Activated gamma-delta T cell (primary cell): ENCODE measurements at places on chromosomes 2 and 18.

DNA sequence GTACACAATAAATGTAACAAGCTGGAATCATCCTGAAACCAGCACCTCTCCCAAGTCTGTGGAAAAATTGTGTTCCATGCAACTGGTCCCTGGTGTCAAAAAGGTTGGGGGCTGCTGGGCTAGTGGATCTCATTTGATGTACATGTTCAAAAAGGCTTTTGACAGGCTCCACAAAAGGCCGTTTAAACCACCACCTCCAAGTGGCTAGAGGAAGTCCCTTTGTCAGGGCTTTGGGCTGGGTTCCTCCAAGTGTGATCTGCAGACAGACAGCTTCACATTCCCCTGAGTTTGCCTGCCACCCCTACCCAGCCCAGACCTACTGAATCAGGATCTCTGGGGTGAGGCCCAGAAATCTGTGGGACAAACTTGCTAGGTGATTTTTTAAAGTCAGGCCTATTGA is 84.7 kb downstream of the TGFA start:
- no peak for DNase-seq

DNA sequence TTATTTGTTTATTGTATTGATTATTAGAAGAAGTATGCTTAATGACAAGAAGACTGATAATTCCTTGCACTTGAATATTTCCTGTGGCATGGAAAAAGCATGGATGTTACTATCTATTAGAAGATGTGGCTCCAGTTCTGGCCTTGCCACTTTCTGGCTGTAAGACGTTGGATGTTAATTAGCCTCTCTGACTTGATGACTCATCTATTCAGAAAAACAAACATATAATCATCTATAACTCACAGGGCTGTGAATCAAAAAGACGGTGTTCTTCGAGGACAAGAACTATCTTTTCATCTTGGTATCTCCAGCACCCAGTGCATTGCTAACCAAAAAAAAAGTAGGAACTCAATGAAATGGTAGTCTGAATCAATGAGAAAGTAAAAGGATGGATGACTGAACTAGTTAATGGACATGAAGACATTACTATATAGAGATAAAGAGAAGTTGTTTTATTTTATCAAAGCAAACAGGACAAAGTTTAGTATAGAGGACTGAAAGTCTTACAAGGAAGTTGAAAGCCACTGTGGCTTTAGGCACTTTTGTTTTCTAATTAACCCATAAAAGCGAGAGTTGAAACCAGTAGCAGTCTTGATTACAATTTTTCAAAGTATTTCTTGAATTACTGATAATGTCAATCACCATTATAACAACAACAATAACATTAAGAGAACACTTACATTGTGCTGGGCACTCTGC is 145.3 kb downstream of the RND3 start:
- DNase-seq, result no peak

- DNase-seq, result no peak
Observed at GRCh38 chr2:223978451-223978850, 21.2 kb downstream of the MRPL44 start.

- no peak for DNase-seq
Observed at GRCh38 chr2:107108556-107108955, 222.6 kb upstream of the ST6GAL2 start.

DNA sequence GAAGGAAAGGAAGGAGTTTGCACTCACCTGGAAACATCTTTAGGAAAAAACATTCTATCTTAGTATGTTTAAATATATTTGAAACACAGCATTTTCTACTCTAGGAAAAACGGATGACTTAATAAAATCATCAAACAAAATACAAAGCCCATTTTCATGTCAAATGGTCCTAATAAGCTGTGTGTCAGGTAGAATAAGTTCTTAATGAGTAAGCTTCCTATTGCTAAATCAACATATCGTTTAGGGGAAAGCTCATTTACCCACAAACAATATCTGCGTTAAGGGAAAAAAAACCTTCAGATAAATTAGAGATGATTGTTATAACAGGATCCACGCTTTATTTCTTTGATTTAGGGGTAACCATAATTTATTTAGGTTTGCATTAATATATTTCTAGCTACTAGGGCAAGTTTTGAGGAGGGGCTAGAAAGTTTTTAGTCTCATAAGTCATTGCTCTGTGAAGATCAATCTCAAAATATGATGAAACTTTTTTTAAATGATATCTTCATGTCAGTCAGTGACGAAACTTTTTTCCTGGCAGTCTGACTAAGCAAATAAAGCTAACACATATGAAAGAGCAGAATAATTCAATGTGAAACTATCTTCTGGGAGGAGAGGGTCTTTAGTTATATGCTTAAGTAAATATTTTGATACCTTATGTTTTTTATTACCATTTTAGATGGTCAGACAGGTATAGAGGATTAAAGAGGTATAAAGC is 147.1 kb downstream of the WDSUB1 start:
- no peak for DNase-seq

GRCh38 chr2:199019898-199020507 is 437.7 kb downstream of the SATB2 start:
- DNase-seq, result no peak

DNA sequence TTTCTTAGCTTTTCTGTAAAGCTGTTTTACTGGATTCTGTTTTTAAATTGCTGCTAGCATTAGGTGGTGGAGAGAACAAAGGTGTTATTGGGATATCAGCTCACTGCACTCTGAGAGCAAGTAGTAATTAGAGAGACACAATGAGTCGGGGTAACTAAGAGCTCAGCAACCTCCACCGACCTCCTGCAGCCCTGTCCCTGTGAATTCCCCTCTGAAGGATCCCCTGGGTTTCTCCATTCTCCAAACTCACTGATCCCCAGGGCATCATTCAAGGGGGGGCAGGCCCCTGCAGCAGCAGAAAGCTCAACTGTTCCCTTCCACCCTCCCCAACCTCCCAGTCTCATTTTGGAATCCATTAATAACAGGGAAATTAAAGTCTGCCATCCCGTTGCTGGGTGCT is 73.0 kb downstream of the MTCL1 start:
- no peak for DNase-seq

DNA sequence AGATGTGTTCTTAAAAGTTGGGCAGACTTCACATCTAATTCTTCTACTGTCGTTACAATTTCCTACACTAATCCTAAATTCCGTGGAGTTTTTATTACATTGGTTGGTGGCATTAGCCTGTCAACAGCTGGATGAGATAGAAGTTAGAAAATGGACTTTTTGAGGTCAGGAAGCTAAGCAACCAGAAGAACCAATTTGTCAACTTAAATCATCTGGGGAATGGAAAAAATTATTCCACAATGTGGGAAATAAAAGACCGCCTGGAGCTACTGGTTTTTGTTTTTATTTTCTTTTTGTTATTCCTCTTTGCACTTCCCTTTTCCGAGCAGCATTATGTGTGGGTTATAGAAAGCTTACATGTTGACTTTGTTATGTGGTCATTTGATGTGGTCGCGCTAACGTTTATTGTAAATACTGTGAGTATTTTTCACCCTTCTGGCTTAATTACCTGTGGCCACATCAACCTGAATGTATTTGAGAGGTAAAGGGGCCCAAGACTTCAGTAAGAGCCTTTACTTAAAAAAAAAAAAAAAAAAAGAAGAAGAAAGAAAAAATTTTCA is 75.3 kb downstream of the PTPRM start:
- no peak for DNase-seq

DNA sequence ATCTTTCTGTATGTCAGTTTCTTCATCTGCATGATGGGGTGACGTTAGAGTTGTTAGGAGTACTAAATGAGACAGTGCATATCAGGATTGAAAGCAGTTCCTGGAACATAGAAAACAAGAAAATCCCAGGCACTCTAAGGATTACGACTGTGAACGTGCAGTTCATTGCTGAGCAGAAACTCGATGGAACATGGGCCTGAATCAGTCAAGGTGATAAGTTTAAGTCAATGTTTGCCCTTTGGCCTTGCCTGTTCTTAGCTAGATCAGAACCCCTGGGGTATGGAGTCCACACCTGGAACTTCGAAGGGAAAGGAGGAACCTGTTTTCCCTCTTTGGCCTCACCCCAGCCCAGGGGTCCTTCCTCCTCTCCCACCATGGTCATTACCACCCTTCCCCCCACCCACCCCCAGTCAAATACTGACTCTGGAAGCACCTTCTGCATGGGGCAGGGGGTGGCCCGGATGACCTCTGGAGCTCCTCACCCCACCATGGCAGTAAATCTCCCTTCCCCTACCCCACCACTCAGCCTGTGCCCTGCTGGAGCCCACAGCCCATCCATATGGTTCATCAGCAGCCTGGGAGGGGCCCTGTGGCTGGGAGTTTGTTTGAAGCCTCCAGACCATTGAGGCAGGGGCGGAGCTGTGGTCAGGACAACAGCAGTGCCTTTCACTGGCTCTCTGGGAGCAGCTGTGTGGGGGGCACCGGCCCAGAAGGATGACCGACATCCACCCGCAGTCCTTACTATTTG is 164.1 kb downstream of the SMAD7 start:
- no peak for DNase-seq

- no peak for DNase-seq
Observed at GRCh38 chr2:218323526-218324472, 31.5 kb upstream of the TMBIM1 start.

- no peak for DNase-seq
Observed at GRCh38 chr2:202322435-202322834, 53.7 kb upstream of the BMPR2 start.

GRCh38 chr18:3140986-3141639 is 78.7 kb downstream of the MYOM1 start:
- DNase-seq, result no peak

DNA sequence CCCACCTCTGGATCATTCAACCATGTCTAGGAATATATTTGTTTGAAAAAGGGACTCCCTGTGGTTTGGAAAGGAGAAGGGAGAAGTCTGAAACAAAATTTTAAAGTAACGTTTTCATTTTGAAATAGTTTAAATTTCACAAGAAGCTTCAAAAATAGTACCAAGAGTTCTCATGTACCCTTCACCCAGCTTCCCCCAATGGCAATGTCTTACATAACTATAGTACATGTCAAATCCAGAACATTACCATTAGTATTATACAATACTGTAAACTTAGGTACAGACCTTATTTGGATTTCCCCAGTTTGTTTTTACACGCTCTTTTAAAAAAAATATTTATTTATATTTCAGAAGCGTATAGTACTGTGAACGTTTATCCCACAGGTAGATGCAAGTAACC is 4.0 kb upstream of the LYG2 start:
- no peak for DNase-seq

- DNase-seq, result no peak
Observed at GRCh38 chr2:1481406-1482252, 68.4 kb downstream of the TPO start.

GRCh38 chr2:58664523-58665151 is 423.5 kb upstream of the FANCL start:
- no peak for DNase-seq

- DNase-seq, result no peak
Observed at GRCh38 chr18:26003817-26004216, 86.6 kb downstream of the SS18 start.

DNA sequence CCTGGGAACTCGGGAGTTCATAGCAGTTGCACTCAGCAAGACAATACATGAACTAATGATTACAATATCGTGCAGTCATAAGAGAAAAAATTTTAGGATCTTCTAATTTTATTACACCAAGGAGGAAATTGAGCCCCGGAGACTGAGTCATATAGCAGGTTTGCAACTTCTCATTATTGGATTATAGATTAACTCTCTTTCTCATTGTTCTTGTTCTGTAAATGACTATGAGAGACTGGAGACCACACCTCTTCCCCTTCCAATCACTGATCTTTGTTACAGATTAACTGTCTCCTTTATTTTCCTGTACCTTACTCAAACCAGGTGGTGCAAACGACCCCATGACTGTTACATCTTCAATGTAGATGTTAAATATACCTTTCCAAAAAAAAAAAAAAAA is 435.8 kb upstream of the DDX18 start:
- DNase-seq, result no peak

DNA sequence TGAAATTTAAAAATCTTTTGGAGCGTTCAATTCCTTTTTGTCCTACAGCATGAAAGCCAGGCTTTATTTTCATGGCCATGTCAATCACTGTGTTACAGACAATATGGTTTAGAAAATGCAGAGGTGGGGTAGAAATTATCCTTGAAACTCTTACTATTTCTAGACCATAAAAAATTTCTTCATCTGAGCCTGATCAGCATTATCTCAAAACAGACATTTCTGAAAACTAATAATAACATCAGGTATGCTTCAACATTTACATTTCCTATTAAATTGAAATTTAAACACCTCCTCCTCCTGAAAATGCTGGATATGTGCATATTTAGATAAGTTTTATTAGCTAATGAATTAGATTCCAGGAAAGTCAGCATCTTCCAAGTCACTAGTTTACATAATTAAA is 570.6 kb downstream of the RIT2 start:
- DNase-seq, result no peak

- DNase-seq, result no peak
Observed at GRCh38 chr2:120771111-120771780, 35.6 kb downstream of the GLI2 start.

- DNase-seq, result no peak
Observed at GRCh38 chr18:3156325-3156640, 63.5 kb downstream of the MYOM1 start.

DNA sequence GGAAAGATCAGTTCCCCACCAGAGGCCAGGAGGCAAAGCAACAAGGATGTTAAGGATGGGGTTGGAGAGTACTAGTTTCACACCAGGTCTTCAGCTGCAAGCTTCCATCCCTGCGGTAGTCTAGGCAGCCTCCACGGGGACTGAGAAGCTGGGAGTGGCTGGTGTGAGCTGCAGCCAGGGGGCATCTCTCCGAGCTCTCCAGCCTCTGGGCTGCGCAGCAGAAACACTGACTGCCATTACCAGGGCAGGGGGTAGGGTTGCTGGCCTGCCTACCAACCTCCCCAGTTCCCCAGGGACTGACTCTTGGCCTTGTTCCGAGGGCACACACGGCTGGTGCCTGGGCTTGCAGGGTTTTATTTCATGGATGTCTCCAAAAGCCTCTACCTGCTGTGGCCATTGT is 15.9 kb downstream of the GATA6 start:
- no peak for DNase-seq

GRCh38 chr2:98175811-98176210 is 88.8 kb downstream of the VWA3B start:
- no peak for DNase-seq

GRCh38 chr2:41510108-41510507 is 537.7 kb upstream of the PKDCC start:
- no peak for DNase-seq

- DNase-seq, result no peak
Observed at GRCh38 chr18:26864658-26865057, 849 bp downstream of the AQP4 start.

DNA sequence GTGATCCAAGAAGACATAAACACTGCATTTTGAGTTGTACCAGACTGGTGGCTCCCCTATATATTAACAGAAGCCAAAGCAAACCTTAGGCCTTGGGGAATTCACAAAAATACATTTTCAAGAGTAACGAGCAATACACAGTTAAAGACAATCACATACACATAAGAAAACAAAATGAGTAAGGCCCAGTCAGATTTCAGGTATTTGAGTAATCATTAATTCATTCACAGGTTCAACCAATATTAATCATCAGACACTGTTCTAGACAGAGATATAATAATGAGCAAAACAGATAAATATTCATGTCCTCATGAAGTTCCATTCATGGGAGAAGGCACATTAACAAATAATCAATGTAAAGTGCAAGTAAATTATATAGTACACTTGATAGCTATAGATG is 9.6 kb downstream of the STPG4 start:
- no peak for DNase-seq

- no peak for DNase-seq
Observed at GRCh38 chr2:133586978-133587377, 18.7 kb upstream of the NCKAP5 start.
